Chondrocyte (in vitro differentiated cells): ENCODE measurements at places on chromosomes 1 and 21. TPM values are rescaled to one million over a fixed set of nuclear protein-coding genes. Genes with fewer than 3 reads are reported as not detected.

DNA sequence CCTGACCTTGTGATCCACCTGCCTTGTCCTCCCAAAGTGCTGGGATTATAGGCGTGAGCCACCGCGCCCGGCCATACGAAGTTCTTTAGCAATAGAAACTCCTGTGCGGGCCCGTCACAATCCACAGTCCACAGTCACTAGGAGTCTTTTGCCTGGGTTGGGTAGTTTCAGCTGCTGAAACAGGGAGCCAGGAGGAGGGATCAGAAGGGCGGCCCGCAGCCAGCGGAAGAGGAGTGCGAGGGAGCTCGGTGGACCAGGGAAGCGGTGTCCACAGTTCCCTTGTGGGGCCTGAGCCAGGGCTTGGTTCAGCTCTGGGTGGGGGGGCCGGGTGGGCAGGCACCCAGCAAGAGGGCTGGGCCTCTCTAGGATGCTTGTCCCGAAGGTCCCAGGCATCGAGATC is 17.9 kb upstream of the HSPG2 start:
- peak; percentile 51 for DNase-seq
- H3K27me3 ChIP-seq: no peaks in the 10 kb centered on the region
- H3K36me3 ChIP-seq: no peaks in the 10 kb centered on the region
- no peak overlapping the region for H3K27ac ChIP-seq
- H3K4me1 ChIP-seq: peaks cover 23% of the 10 kb centered on the region
- no peak overlapping the region for H3K4me3 ChIP-seq

- peak overlapping the region; percentile 98 for H3K27ac ChIP-seq
- DNase-seq: peak; percentile 94
- peak overlapping the region; percentile 53 for H3K4me3 ChIP-seq
- peaks cover 72% of the 10 kb centered on the region for H3K4me1 ChIP-seq
Measured at GRCh38 chr21:45330075-45330781, 42.5 kb upstream of the POFUT2 start.

GRCh38 chr1:9438431-9439073 is 100.7 kb upstream of the SLC25A33 start:
- H3K4me3 ChIP-seq: no peak overlapping the region
- no peaks in the 10 kb centered on the region for H3K27me3 ChIP-seq
- H3K27ac ChIP-seq: peak overlapping the region; percentile 99
- DNase-seq: no peak

DNA sequence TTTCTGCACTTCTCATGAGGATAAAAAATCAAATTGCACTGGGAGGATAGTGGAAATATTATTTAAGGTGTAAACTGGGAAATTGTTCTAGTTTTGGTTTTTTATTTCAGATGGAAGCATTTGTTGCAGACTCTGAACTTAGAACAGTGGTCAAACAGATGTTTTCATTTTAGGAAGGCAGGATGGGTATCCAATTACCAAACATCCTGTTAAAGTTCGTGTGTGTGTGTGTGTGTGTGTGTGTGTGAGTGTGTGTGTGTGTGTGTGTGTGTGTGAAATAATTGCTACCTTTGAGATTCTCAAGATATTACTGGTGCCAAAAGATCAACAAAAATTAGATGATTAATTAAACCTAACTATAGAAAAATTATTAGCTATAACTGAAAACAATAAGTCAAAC is 24.3 kb upstream of the DUSP10 start:
- no peak for DNase-seq
- no peaks in the 10 kb centered on the region for H3K27me3 ChIP-seq
- H3K4me1 ChIP-seq: no peaks in the 10 kb centered on the region
- no peak overlapping the region for H3K27ac ChIP-seq
- no peaks in the 10 kb centered on the region for H3K36me3 ChIP-seq

DNA sequence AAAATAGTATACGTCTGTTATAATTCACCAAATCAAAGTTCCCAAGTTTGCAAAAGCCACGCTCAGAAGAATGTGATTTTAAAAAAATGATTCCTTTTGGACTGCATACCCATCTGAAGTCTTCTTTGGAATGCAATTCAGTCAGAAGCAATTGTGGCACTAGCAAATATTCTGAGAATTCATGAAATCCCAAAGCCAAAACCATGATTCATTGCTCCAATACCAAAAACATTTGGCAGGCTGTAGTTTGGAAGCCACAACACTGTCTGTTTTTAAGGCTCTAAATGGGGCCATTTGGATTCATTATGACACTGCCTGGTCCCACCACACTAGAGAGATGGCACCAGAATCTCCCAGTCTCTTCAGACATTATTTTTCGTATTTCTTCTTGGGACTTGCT is 21.8 kb upstream of the LRRC53 start:
- H3K27me3 ChIP-seq: peaks cover 3% of the 10 kb centered on the region
- no peak for DNase-seq
- H3K4me3 ChIP-seq: no peak overlapping the region
- peaks cover 2% of the 10 kb centered on the region for H3K4me1 ChIP-seq
- no peak overlapping the region for H3K27ac ChIP-seq

DNA sequence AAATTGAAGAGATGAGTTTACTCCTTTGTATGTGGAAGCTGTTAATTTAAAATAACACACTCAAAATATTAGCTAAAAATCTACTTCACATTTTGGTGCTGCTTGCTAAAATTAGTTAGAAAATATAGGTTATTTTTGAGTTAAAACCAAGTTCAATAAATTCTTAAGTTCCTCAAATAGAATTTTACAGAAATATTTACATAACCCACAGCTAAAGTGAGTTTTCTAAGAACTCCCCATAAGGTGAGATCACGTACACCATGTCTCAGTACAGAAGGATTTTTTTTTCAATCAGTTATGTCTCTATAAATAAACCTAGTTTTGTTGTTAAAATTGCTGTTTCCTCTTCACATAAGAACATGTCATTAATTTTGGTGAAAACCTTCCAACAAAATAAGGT is 108.0 kb downstream of the SDCCAG8 start:
- no peak overlapping the region for H3K27ac ChIP-seq
- peaks cover 11% of the 10 kb centered on the region for H3K36me3 ChIP-seq
- no peak overlapping the region for H3K4me3 ChIP-seq
- H3K4me1 ChIP-seq: peaks cover 17% of the 10 kb centered on the region
- no peak for DNase-seq

Gene CTBS
- total RNA-seq: 20.3 to 22.0 TPM (median 20.9 TPM) in 3 replicates

Gene HAO2
- total RNA-seq: not detected in 3 replicates
